ENCODE measurements at places on chromosomes 12 and 14. TPM values are rescaled to one million over a fixed set of nuclear protein-coding genes. Genes with fewer than 3 reads are reported as not detected.

Gene PZP
- 0.06 TPM for polyA plus RNA-seq

Gene AMIGO2
- polyA plus RNA-seq = 2.2 TPM

Gene GPR137C
- 0.11 TPM for polyA plus RNA-seq

Gene ASPG
- polyA plus RNA-seq = 86.4 TPM

Gene IL23A
- 32.1 TPM for polyA plus RNA-seq

Gene KRT75
- polyA plus RNA-seq = 0.19 TPM

Gene DYRK4
- polyA plus RNA-seq = 34.7 TPM

Gene DPPA3
- not detected for polyA plus RNA-seq

Gene PTPN21
- polyA plus RNA-seq = 4.4 TPM

Gene DAD1
- 243 TPM for polyA plus RNA-seq

Gene FOXG1
- polyA plus RNA-seq = 0.10 TPM

Gene COX8C
- not detected for polyA plus RNA-seq

Gene PTPN11
- polyA plus RNA-seq = 17.7 TPM

Gene RPGRIP1
- 0.11 TPM for polyA plus RNA-seq

Gene ARF6
- 112 TPM for polyA plus RNA-seq

Gene TSHR
- polyA plus RNA-seq = not detected

Gene SLCO1A2
- not detected for polyA plus RNA-seq

Gene DENR
- 24.2 TPM for polyA plus RNA-seq

Gene PRPH
- 0.45 TPM for polyA plus RNA-seq

Gene SYT10
- polyA plus RNA-seq = 0.01 TPM

Gene CAPZA3
- polyA plus RNA-seq = 0.22 TPM

Gene AKT1
- polyA plus RNA-seq = 62.6 TPM

Gene NID2
- polyA plus RNA-seq = 2.9 TPM

Gene PPM1H
- polyA plus RNA-seq = 0.04 TPM

Data from esophagus (tissue), 2 donors.